ENCODE measurements at places on chromosomes 16 and 17.
A peak's percentile ranks its signal among the peaks of the same experiment; 100 is the strongest.

- DNase-seq = no peak
Measured at GRCh38 chr16:19169082-19169639, 1.1 kb downstream of the SYT17 start.

- no peak for DNase-seq
Measured at GRCh38 chr17:67442787-67443624, 65.9 kb downstream of the PITPNC1 start.

- no peak for DNase-seq
Measured at GRCh38 chr16:49049191-49049590, 232.4 kb downstream of the CBLN1 start.

GRCh38 chr17:62628831-62629555 lies 1.5 kb downstream of the MRC2 start:
- DNase-seq = no peak

- DNase-seq = no peak
Measured at GRCh38 chr16:22194707-22195444, 11.2 kb upstream of the EEF2K start.

- no peak for DNase-seq
Measured at GRCh38 chr17:77116371-77116860, 24.4 kb upstream of the SEC14L1 start.

GRCh38 chr17:34070712-34071111 lies 184.4 kb upstream of the CCL2 start:
- no peak for DNase-seq

DNA sequence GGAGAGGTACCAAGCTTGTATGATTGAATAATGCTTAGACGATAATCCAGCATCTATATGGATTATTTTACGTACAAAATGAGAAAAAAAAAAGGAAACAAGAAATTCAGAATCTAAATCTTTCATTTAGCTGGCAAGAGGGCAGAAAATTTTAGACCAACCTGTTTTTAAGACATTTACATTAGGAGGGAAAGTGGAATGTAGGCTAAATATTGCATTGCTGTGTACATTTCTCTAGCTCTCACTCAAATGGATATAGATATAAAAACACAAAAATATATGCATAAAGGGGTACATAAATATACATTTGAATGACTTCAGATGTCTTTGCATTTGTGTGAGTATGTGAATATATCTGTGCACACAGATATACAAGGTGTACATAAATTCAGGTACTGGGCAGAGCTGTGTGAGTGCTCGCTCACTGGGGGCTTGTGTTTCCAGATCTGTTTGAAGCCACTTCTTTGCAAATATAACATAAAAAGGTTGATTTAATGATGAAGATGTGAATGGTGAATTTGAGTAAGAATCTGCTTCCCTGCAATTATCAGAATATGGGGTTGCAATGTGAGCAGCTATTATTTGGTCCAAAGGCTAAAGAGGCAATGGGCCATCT lies 14.2 kb upstream of the ZFHX3 start:
- no peak for DNase-seq

DNA sequence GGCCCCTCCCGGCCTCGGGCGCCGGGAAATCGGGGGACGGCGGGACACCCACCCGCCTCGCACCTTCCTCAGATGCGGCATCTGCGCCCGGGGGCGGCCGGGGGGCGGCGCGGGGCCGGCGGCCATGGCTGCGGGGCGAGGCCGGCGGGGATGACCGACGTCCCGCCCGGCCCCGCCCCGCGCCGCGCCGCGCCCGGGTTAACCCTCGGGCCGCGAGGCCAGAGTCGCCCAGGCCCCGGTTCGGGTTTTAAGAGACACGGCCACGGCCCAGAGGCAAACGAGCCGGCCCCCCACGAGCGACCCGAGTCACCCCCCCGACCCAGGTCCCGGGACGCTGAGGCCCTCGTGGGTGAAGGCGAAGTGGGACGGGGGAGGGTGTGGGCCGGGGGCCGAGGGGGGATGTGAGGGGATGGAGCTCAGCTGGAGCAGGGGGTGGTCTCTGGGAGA lies at the start of gene RGS11:
Gene RGS11 (minus strand): TSS at position 159 of the 447 bp plus-strand sequence. CDS start 33 bp downstream, at position 126.
- DNase-seq = no peak

DNA sequence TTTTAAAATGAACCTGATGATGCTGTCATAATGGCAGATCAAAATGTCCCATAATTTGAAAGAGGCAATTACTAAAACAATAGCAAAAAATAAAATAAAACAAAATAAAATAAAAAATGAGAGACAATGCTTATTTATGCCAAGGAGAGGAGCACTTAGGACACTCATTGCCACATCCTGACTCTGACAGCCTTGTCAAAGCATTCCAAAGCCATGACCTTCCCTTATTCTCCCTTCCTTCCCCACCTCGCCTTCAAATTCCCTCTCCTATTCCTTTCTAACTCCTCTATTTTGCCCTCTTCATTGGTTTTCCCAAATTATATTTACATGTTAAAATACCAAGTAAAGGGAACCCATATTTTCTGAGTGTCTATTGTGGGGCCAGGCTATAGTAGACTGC lies 220.0 kb downstream of the CDH13 start:
- no peak for DNase-seq

DNA sequence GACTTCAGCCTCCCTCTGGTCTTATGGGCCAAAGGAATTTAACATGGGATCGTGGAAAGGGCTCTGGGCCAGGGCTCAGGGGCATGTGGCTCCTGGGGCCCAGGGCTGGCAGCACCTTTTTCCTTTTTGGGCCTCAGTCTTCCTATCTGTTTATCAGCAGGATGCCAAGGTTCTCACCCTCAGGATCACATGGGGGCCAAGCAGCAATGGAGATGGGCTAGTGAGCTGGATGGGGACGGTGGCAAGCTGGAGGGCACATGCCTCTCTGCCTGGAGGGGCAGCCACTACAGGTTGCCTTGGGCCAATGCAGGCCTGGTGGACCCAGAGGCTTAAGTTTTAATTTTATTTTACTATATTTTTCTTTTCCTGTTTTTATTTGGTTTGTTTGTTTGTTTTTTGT lies 95.4 kb downstream of the CYLD start:
- no peak for DNase-seq

- DNase-seq = peak; percentile 44
Measured at GRCh38 chr17:45430738-45431530, 1.7 kb downstream of the ARHGAP27 start.

DNA sequence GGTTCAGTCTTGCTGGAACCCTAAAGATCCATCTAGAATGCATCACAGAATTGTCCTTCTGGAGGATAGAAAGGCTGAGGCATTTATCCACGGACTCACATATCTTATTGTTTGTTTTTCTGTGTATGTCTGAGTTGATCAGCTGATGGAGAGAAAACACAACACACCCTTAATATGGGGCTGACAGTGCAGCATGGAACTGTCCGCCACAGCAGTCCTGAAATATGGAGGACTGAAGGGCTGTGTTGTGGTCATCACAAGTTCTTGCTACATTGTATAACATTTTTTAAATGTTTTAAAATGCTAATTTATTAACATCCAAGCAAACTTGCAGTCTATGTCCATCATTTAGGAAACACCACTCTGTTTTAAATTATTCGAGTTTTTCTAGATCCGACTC lies 448.9 kb upstream of the ERCC4 start:
- DNase-seq = no peak

DNA sequence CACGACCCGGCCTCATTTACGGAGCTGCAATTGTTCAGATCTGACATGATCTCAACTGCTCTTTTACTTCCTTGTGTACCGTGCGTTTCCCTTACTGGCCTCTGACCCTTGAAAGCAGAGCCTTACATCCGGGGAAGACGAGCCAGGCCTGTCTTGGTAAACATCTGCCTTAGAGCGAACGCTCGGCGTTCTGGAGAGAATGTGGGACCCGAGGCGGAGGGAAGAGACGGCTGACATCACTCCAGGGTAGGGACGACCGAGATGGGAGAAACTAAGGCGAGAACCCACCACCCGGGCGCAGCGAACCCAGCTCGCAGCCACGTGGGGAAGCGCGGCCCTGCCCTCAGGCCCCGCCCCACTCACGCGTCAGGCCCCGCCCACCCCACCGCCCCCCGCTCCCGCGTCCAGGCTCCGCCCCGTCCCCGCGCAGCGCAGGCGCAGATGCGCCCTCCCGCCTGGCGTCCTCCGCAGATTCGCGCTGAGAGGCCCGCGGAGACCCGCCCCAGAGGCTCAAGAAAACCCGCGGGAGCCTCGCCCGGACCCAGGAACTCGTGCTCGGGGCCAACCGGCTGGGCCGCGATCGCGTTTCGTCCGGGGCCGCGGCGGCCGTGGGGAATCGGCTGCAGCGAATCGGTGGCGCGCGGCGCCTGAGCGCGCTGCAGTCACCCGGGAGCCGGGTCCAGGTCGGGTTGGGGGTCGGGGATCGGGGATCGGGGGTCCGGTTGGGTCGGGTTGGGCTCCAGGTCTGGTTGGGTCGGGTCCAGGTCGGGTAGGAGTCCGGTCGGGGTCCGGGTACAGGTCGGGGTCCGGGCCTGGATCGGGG lies at the start of gene TELO2:
Gene TELO2 (plus strand): TSS at position 438 of the 823 bp plus-strand sequence. CDS start 922 bp downstream, outside the sequence.
- DNase-seq = peak; percentile 85

DNA sequence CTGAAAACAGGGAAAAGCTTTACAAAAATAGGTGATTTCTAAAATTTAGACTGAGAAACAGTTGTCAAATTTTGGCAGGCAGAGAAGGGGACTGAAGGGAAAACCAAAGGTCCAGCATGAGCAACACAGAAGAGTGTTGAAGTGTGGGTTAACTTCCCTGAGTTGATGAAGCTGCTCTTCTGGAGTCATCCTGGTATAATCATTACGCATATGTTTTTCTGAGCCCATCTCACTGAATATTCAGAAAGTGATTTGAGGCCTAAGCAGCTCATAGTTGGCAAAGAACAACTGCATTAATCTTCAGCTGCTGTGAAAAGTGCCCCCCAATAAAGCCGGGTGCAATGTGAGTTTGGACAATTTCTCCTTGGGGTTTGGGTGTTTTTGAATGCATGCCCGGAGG lies 115.0 kb upstream of the RBBP6 start:
- no peak for DNase-seq

GRCh38 chr17:65371702-65372101 lies 189.7 kb downstream of the AXIN2 start:
- DNase-seq = no peak

GRCh38 chr16:26816885-26817571 lies 249.7 kb upstream of the C16orf82 start:
- DNase-seq = no peak

GRCh38 chr16:85312642-85313525 lies 200.6 kb upstream of the CIBAR2 start:
- no peak for DNase-seq

DNA sequence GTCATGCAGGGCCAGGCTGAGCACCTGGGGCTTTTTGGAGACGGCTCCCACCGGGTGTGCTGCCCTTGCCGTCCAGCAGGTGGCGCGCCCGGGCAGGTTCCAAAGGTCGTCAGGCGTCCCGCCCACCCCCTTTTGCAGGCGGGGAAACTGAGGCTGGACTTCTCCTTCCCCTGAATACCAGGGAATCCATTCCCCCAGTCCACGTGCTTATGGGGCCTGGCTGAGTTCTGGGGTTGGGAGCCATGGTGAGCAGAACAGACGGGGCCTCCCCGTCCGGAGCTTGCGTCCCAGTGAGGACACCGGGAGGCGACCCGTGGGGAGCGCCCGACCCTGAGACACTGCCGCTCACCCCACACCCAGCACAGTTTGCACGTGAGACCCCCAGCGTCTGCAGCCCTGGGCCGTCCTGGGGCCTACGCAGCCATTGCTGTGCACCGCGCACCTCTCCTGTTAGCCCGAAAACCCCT lies 51.8 kb upstream of the JPH3 start:
- peak; percentile 71 for DNase-seq

GRCh38 chr17:66441101-66441661 lies 138.8 kb downstream of the PRKCA start:
- no peak for DNase-seq

DNA sequence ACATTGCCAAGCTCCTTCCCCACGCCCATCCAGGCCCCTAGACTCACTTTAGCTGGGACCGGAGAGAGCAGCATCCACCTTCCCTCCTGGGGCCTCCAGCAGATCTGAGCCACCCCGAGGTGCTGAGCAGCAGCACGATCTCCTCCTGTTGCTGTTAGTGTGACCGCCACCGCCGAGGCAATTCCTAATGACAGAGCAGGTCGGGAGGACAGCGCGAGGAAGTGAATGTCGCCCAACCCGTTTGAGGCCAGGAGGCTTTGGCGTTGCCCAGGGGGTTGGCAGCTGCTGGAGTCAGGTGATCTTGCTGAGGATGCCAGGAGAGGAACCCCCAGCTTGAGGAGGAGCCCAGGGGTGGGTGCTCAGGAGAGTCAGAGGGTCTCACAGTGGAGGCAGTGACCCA lies at the start of gene RNF222:
Gene RNF222 (minus strand): TSS at position 192 of the 400 bp plus-strand sequence. CDS start 4,366 bp downstream, outside the sequence.
- no peak for DNase-seq

DNA sequence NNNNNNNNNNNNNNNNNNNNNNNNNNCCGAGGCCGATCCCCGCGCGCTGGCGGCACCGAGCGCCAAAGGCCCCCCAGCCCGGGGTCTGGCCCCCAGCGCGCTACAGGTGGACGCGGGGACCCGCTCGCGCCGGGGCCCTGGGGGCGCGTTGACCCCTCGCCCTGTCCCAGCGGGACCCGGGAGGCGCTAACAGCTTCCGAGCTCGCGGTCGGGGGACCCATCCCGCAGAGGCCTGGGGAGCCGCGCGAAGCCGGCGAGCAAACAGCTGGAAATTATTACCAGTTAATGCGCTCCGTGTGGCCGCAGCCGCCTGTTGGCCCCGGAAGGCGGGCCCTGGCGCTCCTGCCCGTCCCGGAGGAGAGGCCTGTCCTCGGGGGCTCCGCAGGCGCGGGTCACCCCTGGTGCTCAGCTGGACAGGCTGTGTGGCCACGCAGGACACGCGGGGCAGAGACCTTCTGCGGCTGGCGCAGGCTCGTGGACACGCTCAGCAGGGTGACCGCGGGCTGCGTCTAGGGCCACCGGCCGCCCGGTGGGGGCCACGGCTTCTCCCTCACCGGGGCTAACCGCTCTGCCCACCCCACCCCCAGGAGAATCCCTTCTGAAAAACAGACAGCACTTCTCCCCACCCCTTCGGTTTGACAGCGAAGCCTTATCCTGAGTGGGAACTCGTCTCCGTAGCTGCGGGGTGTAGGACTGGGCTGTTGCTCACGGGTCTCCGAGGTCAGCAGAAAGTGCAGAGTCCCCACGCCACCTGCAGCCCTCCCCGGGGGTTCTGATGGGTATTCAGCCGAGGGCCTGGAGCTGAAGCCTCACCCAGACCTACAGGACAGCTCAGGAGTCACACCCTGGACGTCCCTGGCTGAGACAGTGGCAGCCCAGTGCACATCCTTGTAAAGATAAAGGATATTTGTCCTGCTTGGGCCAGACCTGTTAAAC lies 138.7 kb upstream of the RPH3AL start:
- peak; percentile 28 for DNase-seq

DNA sequence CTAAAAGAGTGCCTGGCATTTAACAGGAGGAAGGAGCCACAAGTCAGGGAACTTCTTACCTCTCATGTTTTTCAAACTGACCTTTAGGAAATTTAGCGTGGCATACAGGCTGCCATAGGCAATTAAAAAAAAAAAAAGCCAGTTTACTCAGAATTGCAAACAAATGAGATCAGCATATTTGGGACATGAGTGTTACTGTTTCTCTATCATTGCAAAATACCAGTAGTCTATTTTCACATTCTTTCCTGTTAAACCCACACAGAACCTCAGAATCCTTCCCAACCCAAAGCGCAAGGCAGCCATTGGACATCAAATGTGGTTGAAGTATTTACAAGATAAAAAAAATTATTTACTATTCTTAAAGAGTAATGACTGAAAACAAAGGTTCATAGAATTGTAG lies 366.4 kb upstream of the DYNLRB2 start:
- no peak for DNase-seq

- DNase-seq = no peak
Measured at GRCh38 chr17:52178012-52178411, 19.5 kb upstream of the CA10 start.

- DNase-seq = no peak
Measured at GRCh38 chr16:67190041-67190440, at the start of gene EXOC3L1. Gene EXOC3L1, minus strand, starts transcription at chr16:67190136. Its CDS starts 460 bp downstream, at chr16:67189676.

All from activated CD4-positive, alpha-beta T cell treated with anti-CD3 and anti-CD28 coated beads, Interleukin-2, amount 50 U/mL, for 48 hours (primary cell).